Cortex of kidney (tissue), 1 donor: ENCODE measurements at places on chromosomes 2 and 18.

DNA sequence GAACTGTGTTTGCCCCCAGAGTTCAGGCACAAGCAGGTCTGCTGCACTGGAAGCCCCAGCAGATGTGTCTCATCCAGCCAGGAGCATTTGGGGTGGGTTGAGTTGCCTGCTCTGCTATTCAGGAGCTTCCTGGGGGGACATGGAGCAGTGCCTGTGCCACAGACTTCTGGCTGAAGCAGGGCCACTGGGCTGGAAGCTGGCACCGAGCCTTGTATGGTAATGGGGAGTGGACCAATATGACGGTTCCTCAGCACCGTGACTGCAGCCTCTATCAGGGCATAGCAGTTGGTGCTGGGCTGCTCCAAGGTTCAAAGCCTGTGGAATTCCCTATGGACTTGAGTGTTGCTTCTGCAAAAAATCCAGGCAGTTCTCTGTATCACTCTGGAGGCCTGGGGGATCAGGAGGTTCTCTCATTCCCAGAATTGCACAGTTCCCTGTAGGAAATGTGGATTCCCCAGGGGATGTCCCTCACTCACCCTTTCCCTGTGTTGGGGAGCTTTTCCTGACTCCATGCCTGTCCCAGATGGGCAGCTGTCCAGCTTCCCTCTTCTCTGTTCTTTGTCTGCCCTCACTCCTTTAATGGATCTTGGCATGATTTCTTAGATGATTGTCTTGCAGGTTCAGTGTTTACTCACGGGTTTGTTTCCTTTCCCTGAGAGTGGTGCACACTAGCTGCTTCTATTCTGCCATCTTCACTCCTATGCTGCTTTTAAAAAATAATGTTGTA is 37.2 kb upstream of the THSD7B start:
- DNase-seq = no peak

- no peak for DNase-seq
Observed at GRCh38 chr2:233227346-233227978, 24.0 kb upstream of the ATG16L1 start.

DNA sequence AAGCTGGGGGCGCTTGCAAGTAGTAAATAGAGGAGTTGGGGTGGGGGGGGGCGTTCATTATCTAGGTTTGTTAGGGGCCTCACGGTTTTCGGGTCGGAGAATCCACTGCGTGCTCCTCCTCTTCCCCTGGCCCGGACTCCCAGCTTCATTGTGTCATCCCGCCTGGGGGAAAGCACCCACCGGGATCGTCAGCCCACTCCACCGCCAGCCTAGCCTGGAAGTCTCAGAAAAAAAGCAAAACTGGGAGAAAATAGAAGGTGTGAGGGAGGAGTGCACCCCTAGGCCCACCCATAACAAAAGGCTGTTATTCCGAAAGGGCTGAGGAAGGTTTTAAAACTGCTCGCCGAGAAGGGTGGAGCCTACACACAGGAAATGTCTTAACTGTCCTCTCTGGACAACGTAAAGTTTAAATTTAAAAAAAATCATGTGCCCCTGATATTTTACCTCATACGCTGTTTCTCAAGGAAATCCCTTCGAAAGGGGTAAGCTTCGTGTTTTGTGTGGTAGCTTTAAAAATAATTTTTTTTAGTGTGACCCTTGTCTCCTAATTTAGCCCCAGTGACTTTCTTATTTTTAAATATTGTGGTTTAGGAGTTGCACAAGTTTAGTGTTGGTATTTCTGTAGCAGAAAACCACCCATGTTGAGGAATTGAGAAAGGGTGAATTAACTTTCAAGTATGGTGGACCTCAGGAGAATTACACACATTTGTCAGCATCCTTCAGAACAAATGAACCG is 104.2 kb downstream of the SPTBN1 start:
- DNase-seq = no peak

GRCh38 chr2:42328148-42328833 is 32.7 kb downstream of the COX7A2L start:
- DNase-seq = no peak
